ENCODE measurements at places on chromosomes 5 and 9.

GRCh38 chr5:73096239-73096575, 24.2 kb upstream of the TMEM171 start:
- no peak for DNase-seq

GRCh38 chr5:7682379-7682778, 168.6 kb downstream of the CFAP90 start:
- DNase-seq, result no peak

- DNase-seq, result no peak
Observed at GRCh38 chr5:33725806-33726205, 166.0 kb downstream of the ADAMTS12 start.

- no peak for DNase-seq
Observed at GRCh38 chr5:156414391-156414790, 87.4 kb downstream of the SGCD start.

- DNase-seq, result no peak
Observed at GRCh38 chr9:100473276-100474081, 530 bp downstream of the TMEFF1 start.

DNA sequence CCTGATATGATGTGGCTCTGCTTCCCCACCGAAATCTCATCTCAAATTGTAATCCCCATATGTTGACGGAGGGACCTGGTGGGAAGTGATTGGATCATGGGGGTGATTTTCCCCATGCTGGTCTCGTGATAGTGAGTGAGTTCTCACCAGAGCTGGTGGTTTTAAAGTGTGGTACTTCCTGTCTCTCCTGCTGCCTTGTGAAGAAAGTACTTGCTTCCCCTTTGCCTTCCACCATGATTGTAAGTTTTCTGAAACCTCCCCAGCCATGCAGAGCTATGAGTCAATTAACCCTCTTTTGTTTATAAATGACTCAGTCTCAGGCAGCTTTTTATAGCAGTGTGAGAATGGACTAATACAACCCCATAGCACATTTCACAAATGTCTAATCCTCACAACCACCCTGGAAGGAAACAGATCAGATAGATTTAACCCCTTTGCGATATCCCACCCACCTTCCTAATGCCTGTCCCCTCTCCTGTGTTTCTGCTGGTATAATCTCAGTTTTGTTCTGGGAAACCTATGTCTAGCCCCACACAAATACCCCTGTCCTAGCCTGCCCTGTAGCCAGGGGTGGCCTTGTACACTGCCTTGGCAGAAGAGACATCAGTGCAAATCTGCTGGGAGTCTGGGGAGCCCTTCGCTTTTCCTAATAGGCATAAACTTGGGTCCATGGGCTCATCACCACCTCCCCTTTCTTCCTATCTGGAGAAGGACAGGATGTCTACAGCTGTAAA, 157.0 kb upstream of the RAI14 start:
- DNase-seq, result peak; percentile 55

DNA sequence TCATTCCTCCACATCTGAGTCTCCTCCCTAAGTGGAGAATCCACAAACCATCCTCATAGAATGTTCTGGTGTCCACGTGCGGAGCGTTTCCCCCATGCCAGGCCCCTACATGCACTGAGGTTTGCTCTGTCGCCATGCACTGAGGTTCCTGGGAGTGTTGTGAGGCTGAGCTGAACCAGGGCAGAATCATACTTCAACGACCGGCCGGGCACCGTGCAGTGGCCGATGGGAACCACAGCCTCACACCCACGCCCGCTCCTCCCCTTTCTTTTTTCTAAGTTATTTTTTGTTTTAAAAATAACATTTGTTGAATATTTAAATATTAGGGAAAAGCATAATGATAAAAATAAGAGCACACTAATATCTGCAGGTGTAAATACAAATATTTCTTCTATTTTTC, 260.4 kb upstream of the IRX4 start:
- DNase-seq, result no peak

- no peak for DNase-seq
Observed at GRCh38 chr5:134053840-134054338, 49.1 kb upstream of the VDAC1 start.

DNA sequence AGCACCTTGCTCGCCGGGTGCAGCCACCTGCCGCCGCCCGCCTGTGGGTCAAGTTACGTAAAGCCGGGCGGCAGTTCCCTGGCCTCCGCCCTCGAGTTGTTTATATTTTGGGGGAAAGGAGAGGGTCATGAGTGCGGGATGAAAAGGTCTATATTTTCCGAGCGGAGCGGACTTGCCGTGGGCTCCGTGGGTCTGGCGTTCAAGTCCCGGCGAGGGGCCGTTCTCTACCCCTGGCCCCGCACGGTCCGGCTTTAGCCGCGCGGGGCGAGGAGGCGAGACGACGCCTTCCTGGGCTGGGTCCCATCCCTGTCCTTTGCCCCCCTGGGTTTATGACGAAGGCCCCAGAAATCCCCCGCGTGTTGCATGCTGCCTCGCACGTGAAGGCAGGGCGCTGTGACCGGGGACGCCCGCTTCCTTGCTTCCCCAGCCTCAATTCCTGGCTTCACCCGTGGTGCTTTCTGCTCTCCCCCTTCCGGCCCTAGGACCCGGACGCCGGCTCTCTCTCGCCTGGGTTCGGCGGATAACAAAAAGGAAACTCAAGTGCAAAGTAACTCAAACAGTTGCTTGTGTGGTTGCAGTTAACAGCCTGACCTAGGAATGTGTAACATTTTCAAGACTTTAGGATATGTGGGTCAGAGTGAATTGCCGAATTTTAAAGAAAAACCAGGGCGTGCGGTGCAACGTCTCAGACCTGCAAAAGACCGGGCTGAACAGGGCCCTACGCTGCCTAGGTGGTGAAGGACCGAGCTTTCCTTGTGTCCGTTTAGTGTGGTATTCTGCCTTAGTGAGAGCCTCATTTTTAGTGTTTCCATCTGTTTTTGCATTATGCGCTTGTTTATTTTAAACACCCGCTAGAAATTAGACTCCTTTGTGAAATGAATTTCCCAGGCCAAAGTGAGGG, 810 bp downstream of the VPS13A start:
- DNase-seq, result no peak

DNA sequence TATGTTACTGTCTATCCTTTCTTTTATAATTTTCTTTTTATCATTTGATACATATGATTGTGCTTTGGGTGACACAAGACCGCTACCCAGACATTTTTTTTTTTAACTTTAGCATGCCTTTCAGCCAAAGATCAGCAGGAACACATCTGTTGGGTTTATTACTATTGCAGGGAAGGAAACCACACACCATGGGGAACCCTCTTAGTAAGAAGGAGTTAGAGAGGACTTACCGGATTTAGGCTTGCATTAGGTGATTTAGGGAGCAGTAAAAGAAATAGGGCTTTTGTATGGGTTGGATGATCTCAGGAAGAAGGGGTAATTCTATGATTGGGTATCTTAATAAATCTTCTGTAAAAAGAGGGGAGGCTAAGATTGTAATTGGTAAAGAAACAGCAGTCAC, 138.2 kb downstream of the SNX18 start:
- no peak for DNase-seq

- DNase-seq, result no peak
Observed at GRCh38 chr5:6473284-6473683, 24.6 kb downstream of the UBE2QL1 start.

DNA sequence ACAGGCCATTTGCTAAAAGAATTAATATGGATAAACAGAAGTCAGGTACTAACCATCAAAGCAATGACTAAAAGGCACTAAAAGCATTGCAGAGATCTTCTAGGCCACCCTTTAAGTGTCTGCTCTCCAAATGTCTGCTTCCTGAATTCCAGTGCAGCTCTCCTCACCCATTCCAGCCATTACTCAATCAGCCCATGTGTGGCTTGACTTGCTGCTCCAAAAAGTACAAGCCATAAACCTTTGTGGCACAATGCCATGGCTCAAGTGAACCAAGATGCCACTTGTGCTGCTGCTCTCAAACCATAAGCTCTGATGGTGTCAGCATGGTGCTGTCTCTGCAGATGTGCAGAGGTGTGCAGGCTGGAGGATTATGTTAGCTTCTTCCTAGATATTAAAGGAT, 290.2 kb upstream of the POU5F2 start:
- DNase-seq, result no peak

- DNase-seq, result no peak
Observed at GRCh38 chr9:15824310-15824709, 271.5 kb downstream of the CCDC171 start.

DNA sequence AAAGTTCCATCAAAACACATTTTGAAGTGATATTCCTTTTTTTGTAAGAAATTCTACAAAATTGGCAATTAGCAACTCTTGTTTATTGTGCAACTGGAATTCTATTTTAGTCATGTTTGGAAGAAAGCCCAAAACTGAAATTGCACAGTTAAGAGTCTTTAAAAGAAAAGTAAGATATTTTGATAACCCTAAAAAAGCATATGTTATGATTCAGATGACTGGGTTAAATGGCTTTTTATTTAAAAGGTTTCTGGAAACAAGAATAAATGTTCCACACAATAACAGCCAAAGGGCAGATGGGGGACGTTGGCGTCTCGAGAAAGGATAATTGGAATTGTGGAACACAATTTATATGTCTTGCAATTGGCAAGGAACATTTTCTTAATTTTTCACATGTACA, 275.2 kb downstream of the CDH9 start:
- DNase-seq, result no peak

DNA sequence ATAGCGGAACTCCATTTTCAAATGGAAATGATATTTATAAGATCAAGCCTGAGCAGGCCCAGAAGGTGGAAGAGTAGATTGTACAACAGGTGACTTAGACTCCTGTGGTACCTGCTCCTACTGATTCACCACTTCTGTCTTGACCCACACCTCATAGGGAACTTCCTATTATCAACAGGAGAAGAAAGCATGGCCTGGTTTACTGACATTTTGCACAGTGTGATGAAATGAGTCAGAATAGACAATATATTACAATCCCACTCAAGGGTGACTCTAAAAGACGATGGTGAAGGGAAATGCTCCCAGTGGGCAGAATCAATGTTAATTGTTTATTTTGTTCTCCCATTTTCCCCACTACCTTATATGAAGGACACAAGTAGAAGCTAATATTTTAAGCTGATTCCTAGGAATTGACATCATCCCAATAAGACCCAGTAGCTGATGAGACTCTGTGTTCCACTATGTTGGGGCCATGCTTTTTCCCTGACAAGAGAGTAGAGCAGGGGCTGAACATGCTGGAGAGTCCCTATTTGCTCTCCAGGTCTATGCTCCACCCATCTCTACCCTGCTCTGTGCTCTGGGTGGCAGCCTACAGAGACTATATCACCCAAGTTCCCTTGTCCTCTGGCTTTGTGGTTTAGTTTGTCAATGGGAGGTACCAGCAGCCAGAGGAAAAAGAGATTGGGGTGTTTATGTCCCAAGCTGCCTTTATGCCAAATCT, 163.4 kb upstream of the FSTL4 start:
- DNase-seq, result no peak

DNA sequence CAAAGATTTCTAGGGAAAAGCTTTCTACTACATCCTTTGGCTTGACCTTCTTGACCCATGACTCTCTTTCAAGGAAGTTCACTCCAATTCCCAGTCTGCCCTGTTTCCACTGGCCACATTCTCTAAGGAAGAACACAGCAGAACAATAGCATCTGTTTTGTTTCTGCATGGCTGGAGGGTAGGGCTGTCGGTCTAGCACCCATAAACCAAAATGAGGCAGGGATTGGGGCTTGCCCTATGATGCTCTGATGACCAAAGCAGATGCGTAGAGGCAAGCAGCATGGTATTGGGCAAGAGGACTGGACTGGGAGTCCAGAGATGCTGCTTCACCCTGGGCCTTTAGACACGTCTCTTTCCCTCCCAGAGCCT, 24.1 kb downstream of the GOLGA2 start:
- DNase-seq, result no peak

DNA sequence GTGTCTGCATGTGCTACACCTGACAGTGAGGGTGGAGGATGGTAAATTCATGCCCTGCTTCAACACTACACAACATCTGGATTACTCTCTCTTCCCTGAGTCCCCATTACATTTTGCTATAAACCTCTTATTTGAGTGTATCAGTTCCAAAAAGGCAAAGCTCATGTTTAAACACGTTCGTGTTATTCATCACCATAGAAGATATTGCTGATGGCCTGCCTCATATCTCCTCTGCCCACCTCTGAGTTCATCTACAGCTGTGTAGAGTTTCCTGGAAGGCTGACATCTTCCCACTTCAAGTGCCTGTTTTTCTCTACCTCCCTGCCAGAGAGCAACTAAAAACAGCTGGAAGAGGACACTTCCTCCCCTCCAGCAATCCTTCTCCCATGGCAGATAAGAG, 433.2 kb downstream of the ISL1 start:
- no peak for DNase-seq

DNA sequence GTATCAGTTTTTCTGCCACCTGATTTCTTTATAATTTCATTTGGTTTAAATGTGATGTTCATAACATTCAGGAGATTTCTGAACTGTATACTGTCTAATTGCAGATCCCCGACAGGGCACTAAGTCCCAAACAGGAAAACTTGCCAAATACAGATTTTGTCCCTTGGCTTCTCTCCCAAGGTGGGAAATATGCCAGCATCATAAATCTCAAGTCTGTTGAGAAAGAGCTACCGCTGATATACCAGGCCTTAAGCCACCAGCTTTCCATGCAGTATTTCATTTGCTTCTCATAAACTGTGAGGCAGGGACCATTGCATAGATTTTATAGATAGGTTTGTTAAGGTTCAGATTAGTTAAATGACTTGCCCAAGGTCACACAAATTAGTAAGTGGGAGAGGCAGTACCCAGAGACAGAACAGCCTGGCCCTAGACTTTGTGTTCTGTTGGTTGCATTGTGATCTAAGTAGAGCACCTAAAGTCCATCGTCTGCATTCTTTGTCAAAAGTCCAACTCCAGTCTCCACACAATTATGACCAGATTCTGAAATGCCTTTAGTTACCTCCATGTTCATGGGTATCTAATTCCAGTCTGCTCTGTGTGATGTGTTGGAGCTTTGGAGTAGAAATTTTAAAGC, 16.2 kb downstream of the GPR21 start:
- peak; percentile 46 for DNase-seq

- no peak for DNase-seq
Observed at GRCh38 chr5:159874263-159874662, 42.0 kb upstream of the ADRA1B start.

DNA sequence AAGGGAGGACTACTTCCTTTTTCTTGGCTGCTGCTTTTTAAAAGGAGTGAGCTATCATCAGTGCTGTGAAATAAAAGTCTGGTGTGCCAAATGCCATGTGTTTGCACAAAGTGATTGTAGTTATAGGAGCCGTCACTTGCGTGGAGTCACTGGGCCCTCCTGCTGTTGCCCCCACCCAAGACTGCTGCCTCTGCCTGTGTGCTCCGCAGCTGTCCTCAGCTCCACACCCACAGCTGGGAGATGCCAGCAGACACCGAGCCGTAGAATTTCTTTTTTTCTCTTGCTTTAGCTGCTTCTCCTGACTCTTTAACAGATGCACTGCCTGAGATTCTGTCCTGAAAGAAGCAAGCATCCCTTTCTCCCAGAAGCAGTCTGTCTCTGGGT, 9.8 kb upstream of the GLE1 start:
- DNase-seq, result no peak

GRCh38 chr5:172791286-172791685, 20.3 kb upstream of the DUSP1 start:
- no peak for DNase-seq

DNA sequence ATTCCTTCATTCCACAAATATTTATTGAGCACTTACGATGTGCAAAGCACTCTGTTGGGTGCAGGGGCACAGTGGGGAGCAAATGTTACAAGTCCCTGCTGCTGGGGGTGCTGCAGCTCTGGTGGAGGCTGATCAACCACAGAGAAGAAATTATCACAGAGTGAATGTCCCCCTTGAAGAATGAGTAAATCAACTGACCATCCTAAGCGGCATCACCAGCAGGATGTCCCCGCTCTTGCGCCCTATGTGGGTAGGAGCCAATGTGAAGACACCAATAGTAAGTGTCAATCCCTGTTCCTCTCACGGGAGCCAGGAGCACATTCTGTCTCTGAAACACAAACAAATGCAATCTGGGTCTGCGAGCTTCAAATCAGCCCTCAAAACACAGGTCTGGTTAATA, 47.4 kb upstream of the TBC1D9B start:
- DNase-seq, result no peak

Measured in fibroblast of skin of left biceps (primary cell).